ENCODE measurements at places on chromosomes 5 and 9.

DNA sequence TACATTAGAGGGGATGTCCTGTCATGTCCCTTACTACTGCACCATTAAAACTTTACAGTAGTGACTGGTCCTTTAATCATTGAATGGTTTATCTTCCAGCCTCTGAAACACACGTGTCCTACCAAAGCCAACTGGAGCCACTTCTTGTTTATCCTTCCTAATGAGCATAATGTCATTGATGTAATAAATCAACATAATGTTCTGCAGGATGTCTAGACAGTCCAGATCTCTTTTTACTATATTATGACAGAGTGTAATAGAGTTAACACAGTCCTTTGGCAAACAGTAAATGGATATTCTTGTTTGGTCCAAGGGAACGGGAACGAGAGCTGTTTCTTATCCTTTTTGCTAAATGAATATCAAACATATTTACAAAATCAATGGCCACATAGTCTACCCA, 88.1 kb upstream of the PTPRD start:
- no peak for DNase-seq

- DNase-seq: no peak
Observed at GRCh38 chr9:127714020-127714750, 1.3 kb downstream of the PTRH1 start.

GRCh38 chr5:131845828-131846227, 49.0 kb upstream of the FNIP1 start:
- no peak for DNase-seq

- no peak for DNase-seq
Observed at GRCh38 chr9:132020820-132021510, 58.7 kb downstream of the MED27 start.

DNA sequence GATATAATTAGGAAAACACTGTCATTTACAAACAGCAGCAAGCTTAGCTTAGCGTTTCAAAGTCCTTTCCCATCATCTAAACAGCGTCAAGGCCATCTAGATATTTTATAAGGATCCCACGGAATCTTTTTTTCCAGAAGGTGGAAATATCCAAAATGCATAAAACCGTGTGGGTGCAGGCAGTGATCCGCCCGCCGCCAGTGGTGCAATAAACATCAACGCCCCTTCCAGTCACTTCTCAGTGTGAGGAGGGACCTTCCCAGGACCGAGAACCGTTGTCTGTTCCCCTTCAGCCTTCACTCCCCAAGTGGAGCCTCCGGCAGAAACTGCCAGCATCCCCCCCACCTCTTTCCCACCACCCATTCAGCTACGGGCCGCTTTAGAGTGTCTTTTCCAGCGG, 22.9 kb downstream of the OLFM1 start:
- DNase-seq: no peak

DNA sequence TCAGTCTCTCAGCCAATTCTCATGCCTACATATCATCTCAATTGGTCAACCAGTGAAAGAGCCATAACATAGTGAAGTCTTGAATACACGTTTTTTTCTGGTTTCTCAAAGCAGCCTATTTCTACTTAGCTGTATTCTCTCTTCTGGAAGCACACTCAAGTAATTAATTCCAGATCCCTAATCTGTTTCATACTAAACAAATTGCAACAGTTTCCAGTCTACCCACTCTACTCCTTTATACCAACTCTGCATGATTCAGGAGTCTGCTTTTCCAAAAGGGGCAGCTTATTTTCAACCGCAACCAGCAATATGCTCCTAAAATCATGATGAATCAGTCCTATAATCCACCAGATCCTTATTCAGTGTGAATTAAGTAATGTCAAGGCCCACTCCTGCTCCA, 211.7 kb downstream of the TLE1 start:
- no peak for DNase-seq

DNA sequence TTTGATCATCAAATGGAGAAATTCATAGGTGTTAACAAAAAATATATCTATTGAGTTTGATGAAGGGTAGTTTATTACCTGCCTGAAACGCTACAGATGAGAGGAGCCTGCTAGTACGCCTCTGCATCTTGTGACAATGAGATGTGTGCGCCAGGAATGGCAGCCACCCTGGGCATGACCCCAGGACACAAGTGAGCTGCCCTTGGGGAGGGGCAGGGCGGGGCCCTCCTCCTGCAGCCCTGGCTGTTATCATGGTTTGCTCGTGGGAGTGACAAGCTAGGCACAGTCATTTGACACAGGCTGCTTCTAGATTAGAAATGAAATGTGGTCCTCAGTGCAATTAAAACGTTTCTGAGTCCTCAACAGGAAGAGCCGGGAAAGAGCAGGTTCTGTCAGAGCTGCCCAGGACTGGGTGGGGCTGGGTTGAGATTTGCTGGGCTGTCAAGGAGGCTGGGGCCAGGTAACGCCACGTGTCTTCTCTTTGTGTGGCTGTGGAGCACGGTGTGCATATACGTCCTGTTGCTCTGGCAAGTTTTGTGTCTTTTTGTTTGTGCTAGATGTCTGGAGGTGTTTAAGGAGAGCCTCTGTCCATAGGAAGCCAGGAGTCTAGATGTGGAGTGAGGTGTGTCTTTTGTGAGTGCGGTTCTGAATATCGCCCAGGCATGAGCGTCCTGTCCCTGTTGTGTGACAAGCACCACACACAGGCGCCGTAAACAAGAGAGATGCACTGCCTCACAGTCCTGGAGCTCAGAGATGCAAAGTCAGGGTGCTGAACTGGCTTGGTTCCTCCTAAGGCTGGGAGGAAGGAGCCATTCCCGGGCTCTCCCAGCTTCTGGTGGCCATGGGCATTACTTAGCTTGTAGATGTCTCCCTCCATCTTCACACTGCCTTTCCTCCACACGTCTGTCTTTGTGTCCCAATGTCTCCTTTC, 129.0 kb upstream of the IRX4 start:
- no peak for DNase-seq

GRCh38 chr9:121679901-121680635, 28.6 kb downstream of the DAB2IP start:
- no peak for DNase-seq

DNA sequence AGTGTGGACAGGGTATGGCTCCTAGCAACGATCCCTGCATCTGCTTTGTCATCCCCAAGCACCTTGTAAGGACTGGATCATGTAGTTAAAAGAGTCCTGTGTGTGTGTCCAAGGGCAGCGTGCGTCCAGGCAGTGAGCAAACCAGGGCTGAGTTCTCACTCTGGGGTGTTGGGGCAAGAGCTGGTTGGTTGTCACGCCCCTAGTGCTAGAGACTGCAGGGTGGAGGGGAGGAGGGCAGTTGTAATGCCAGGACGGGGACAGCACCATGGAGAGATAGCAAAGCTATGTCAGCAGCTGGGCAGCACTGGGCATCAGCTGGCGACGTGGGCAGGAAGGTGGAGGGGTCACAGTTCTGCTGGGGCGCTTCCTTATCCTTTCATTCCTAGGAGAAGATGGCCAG, 100.8 kb downstream of the ZNF618 start:
- no peak for DNase-seq

GRCh38 chr9:92042260-92042659, 73.0 kb downstream of the SPTLC1 start:
- DNase-seq: no peak

GRCh38 chr9:27194401-27195091, 85.5 kb downstream of the TEK start:
- DNase-seq: peak; percentile 55
